ENCODE measurements at places on chromosomes 7 and 10. TPM values are rescaled to one million over a fixed set of nuclear protein-coding genes. Genes with fewer than 3 reads are reported as not detected.

GRCh38 chr10:77630507-77630848 is 7.1 kb downstream of the KCNMA1 start:
- DNase-seq = no peak

DNA sequence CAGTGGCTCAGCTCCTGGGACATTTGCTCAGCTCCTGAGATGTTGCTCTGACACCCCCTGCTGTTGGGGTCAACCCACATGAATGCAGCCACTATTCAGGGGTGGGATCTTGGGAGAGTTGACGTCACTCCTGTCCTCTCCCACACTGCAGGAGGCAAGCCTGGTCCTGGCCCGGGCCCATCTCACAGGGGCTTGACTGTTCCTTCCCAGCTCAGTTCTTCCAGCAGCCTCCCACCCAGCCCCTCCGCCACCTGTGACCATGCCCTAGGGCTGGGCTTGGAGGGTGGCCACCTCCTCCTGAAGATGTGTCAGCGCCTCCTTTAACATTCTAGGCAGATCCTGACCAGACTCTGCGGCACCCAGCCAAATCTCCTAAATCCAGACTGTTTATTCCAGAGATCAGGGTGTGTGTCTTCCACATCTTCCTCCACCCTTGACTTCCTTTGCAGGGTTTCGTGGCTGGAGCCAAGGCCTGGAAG is 19.1 kb upstream of the OPALIN start:
- peak; percentile 54 for DNase-seq

DNA sequence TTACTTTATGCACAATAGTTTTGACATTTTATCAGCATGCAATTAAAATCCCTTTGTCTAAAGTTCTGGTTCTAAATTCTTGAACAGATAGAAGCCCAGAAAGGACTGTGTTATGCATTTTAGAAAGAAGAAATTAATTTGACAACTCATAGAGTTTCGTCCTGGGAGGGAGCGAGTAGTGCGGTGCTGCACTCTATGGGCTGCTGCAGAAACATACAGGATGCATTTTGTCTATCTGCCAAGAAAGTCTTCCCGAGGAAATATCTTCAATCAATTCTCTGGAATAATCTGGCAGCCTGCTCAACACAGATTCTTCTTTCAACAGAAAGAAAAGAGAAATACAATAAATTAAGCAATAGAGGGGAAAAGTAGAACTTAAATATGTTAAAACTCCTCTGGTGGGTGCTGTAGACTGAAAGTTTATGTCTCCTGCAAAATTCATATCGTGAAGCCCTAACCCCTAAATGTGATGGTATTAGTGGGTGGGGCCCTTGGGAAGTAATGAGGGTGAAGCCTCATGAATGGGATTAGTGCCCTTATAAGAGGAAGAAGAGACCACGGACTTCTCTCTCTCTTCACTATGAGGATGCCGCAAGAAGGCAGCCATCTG is 39.0 kb upstream of the IFRD1 start:
- DNase-seq = peak; percentile 77

- DNase-seq = no peak
These were observed 81.5 kb downstream of the ITIH5 start for GRCh38 chr10:7585228-7585627.

DNA sequence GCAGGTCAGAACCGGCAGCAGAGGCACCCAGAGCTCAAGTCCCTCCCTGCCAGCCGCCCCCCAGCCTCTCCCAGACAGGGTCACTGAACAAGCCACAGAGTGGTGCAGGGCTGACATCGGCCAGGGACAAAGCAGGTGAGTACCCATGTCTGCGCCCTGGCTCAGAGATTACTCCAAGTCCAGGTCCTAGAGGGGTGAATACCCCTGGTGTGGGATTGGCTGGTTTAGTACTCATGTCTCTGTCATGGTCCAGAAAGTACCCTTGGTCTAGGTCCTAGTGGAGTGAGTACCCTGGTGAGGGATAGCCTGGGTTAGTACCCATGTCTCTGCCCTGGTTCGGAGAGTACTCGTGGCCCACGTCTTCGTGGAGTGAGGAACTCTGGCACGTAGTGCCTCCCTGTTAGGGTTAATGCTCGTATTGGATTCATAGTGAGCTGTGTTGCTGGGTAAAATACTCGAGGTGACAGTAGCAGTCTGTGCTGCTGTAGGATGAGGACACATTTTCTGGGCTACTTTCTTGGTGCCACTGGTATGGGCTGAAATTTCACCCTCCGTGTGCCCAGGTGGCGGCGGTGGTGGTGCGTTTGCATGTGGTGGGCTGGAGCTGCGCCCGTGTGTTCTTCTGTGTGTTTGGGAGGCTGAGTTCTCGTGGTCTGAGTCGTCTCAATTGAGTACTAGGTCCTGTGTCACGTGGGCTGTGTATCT is 25.5 kb upstream of the KNDC1 start:
- DNase-seq = no peak

GRCh38 chr7:52749880-52750279 is 285.6 kb upstream of the POM121L12 start:
- no peak for DNase-seq

DNA sequence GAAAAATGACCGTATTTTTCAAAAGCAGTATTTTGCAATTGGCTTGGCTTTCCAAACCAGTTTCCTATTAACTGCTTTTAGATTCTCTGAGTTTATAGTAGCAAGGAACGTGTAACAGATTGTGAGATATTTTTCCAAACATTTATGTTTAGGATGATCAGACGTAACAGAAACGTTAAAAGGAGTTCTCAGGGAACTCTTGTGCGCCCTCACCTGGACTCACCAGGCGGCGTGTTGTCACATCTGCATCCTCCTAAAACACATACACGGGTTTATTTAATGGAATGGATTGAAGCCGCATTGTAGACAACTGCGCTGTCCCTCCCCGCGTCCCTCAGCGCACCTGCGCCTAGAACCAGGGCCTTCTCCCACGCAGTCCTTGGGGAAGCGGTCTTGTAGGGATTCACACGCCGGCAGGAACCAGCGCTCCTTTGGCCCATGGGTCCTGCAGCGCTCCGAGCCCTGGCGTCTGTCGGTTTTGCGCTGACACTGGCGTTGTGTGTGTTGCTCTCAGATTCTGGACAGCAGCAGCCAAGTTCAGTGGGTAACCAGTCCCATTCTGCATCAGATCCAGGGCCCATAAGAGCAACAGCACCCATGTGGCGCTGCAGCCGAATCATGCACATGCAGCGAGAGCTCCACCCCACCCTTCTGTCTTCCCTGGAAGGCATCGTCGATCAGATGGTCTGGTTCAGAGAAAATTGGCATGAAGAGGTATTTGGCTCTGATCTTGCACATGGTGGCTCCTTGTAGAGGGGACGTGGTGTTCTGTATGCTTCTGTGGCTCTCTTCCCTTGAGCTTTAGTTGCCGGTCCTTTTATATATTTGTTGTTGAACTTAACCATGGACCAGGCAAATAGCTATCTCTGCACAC is 114.9 kb downstream of the TRRAP start:
- no peak for DNase-seq

DNA sequence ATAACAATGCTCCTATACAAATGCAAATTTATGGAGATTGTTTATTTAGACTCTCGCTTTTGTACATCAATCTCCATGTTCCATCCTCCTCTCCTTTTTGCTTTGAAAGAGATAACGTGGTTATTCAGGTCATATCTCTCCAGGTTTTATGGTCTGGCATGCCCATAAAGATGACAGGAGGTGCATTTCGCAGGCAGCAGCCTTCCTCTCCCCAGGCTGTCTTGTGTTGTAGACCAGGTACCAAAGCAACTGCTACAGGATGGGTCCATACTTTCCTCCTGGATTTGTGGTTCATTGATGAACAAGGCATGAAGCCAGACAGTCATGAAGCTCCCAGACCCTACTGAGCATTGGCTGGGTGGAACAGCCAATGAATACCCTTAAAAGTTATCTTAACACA is 400.2 kb upstream of the NPVF start:
- no peak for DNase-seq

GRCh38 chr7:11436773-11437524 is 395.0 kb downstream of the THSD7A start:
- DNase-seq = no peak

GRCh38 chr10:47376522-47377220 is 7.4 kb downstream of the ZNF488 start:
- DNase-seq = no peak

GRCh38 chr7:79199961-79200360 is 253.5 kb downstream of the MAGI2 start:
- DNase-seq = peak; percentile 53

ARHGEF35 gene
- 3.4 TPM for total RNA-seq

C10orf67 gene
- 0.25 TPM for total RNA-seq

HOXA13 gene
- total RNA-seq = 0.43 TPM

GPR85 gene
- 7.2 TPM for total RNA-seq

TDRD1 gene
- total RNA-seq = not detected
